ENCODE measurements at places on chromosomes 1 and 21.

- DNase-seq = no peak
These were observed 2.6 kb downstream of the LEFTY1 start for GRCh38 chr1:225886159-225887029.

- no peak for DNase-seq
These were observed 496.1 kb downstream of the PTPRU start for GRCh38 chr1:29732453-29732852.

- no peak for DNase-seq
These were observed 180.9 kb downstream of the PRDM16 start for GRCh38 chr1:3249631-3250501.

- no peak for DNase-seq
These were observed 16.9 kb upstream of the PUM1 start for GRCh38 chr1:31082385-31082784.

- DNase-seq = no peak
These were observed 136.6 kb upstream of the VANGL1 start for GRCh38 chr1:115505148-115505571.

- no peak for DNase-seq
These were observed 81.4 kb downstream of the NENF start for GRCh38 chr1:212514056-212514614.

DNA sequence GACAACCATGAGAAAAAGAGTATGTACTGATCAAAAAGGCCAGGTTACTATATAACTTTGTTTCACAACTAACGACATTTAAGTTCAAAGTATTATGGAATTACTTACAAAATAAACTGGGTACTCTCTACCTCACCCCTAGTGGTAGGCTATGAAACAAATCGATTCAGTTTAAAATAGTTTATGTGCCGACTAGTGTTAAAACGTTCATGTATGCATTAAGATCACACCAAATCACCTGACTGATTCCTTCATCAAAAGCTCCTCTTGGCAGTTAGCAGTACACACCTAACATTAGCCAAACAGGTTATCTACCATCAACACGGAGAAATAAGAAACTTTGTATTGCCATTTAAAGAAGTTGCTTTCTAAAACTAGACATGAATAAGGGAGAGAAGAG lies 137.1 kb downstream of the AKT3 start:
- no peak for DNase-seq

- no peak for DNase-seq
These were observed 26.7 kb downstream of the NDC1 start for GRCh38 chr1:53811414-53811851.

DNA sequence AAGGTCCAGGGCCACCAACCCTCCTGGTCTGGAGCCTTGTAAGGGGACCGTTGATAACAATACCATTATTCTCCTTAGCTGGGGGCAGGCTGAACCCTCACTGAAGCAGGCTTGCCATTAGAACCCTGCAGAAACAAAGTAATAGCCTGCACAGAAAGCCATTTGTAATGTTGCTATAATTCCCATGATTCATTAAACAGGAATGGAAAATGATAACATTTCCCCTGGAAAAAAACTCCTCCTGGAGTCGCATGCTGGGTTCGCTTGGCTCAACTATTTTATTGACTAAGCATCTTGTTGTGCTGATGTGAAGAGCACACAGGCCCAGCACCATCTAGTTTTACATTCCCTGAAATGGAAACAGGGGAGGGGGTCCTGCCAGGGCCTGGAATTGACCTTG lies 155.6 kb upstream of the CSF3R start:
- DNase-seq = no peak

GRCh38 chr1:200041337-200042118 lies 14.0 kb downstream of the NR5A2 start:
- no peak for DNase-seq

DNA sequence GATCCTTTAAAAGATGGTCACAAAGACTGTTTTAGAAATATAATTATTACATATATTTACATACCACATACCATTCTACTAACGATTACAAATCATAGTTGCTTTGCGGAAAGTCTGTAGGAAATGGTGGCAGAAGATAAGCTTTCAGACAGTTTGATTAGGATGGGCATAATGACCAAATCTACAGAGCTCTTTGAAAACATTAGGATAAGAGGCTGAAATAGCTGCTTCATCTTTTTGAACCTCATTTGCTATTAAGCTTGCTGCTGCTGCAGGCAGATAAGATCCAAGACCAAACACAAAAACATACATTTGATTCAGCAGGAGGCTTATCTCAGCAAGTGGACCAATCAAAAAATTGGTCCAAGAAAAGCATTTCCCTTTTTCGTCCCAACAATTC lies 47.1 kb downstream of the DDAH1 start:
- no peak for DNase-seq

- no peak for DNase-seq
These were observed 13.6 kb downstream of the DENND1B start for GRCh38 chr1:197761654-197762053.

- no peak for DNase-seq
These were observed 55.0 kb upstream of the PSMG1 start for GRCh38 chr21:39238275-39238674.

GRCh38 chr1:41780916-41781315 lies 137.8 kb downstream of the HIVEP3 start:
- DNase-seq = no peak

DNA sequence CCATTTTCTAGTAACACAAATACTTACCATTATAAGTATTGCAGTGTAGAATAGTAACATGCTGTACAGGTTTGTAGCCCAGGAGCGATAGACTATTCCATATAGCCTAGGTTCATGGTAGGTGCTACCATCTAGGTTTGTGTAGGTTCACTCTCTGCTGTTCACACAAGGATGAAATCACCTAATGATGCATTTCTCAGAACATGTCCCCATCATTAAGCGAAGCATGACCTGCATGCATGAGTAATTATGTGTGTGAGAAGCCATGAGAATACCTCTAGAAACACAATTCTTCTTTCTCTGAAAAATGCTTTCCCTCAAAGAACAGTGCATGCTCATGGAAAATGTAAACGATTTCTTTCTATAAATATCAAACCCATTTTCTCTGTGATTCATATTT lies 69.3 kb downstream of the NR5A2 start:
- no peak for DNase-seq

DNA sequence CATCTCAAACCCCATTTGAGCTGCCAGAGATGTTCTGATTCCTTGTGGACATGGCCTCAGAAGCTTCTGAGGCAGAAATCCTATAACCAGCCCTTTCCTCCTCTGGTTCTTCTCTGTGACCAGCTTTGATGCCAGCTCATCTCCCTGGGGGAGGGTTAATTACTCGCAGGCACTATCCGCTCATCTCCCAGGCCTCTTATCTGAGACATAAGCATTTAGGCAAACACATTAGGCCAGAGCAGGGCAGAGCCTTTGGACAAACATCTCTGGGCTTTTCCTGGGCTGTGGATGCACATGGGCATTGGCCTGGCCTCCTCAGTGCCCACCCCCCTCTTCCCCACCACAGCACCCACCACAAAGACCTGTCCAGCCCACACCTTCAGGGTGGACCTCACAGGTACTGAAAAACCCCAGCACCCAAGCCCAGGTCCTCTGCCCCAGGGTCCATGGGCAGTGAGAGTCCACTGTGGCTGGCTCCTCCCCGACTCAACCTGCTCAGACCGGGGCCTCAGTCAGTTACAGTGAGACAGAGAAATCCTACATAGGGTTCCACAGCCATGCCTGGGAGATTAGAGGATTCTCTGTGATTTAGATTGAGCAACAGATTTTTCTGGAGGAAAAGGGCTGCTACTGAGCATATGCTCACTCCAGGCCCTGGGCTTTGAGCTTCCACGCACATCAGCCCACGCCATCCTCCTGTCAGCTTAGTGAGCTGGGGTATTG lies 26.9 kb downstream of the IGSF21 start:
- DNase-seq = no peak

DNA sequence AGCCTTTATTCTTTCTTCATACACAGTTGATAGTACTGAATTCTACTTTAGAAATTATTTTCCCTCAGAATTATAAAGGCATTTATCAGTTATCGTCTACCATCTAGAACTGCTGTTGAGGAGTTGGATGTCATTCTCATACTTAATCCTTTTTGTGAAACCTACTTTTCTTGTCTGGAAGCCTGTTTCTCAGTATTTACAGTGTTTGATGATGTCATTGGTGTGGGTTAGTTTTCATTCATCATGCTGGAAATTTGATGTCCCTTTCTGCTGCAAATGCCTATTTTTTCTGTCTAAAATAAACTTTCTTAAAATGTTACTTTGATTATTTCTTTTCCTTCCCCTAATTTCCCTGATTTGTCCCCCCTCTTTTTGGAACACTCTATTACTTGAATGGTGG lies 22.8 kb upstream of the ZNF281 start:
- DNase-seq = no peak

- DNase-seq = no peak
These were observed 161.6 kb upstream of the KLHDC7A start for GRCh38 chr1:18319099-18319498.

GRCh38 chr1:10736634-10737586 lies 59.5 kb downstream of the CASZ1 start:
- DNase-seq = no peak

DNA sequence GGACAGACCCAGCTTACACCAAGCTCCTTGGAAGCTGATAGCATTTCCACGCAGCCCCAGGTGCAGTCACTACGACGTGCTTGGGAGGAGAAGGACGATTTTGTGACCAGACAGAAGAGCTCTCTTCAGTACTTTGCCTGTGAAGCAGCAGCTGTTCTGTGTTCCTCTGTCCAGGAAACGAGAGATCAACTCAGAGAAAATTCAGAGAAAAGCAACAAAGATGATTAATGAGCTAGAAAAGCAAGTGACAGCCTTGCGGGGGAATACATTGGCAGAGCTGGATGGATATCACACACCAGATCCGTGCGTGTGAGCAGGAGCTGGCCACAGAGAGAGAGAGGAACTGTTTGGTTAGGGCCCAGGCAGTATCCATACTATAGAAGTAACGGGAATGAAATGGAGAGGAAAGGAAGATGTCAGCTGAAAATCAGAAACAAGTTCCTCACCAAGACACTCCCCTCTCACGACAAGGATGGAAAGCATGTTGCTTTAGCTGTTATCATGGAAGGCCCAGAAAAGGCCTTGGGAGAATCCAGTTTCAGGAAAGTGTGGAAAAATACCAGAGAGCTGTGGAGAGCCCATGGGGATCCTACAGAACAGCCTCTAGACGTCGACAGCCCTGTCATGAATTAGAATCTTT lies 106.2 kb downstream of the TOMM20 start:
- DNase-seq = no peak

- no peak for DNase-seq
These were observed 42.6 kb upstream of the SRSF10 start for GRCh38 chr1:24022581-24023361.

DNA sequence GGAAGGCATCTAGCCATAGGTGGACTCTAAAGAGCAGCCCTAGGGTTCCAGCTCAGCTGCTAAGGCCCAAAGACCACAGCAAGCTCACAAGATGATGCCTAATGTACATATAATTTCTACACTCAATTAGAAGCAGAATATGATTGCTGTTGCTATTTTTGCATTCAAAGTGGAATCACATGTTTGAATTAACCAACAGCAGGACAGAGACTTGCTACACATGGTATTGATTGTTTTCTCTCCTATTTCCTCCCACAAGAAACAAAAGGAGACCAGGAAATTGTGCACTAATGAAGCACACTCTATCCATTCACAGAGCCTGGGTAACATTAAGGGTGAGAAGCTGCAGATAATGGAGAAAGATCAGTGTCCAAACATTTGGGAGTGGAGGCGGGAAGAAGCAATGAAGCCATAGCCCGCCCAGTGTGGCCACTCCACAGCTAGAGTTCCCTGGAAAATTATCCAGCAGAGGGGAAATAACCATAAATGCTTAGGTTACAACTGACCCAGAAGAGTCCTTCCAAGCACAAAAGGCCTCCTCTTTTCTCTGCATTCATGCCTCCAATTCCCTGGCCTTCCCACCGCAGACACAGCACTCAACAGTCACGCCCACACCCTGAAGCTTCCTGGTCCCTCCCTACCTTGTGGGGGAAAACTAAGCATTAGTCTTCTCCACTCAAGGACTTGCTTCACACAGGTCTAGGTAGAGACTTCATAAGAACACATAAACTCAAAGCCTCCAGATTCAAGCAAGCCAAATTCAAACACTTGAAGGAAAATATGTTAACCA lies 7.5 kb downstream of the CNN3 start:
- no peak for DNase-seq

- DNase-seq = no peak
These were observed 146.8 kb downstream of the ESRRG start for GRCh38 chr1:216576234-216576937.

- no peak for DNase-seq
These were observed 83.1 kb upstream of the S1PR1 start for GRCh38 chr1:101153692-101154091.

- DNase-seq = no peak
These were observed 32.1 kb downstream of the HMGB4 start for GRCh38 chr1:33895976-33896375.

DNA sequence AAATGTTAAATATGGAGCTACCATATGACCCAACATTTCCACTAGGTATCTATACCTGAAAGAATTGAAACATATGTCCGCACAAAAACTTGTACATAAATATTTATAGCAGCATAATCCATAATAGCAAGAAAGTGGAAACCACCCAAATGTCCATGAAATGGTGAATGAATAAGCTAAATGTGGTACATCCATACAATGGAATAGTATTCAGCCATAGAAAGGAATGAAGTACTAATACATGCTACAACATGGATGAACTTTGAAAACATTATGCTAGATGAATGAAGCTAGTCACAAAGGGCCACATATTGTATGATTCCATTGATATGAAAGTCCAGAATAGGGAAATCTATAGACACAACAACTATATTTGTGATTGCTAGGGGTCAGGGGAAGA lies 20.0 kb upstream of the BLACAT1 start:
- DNase-seq = no peak

DNA sequence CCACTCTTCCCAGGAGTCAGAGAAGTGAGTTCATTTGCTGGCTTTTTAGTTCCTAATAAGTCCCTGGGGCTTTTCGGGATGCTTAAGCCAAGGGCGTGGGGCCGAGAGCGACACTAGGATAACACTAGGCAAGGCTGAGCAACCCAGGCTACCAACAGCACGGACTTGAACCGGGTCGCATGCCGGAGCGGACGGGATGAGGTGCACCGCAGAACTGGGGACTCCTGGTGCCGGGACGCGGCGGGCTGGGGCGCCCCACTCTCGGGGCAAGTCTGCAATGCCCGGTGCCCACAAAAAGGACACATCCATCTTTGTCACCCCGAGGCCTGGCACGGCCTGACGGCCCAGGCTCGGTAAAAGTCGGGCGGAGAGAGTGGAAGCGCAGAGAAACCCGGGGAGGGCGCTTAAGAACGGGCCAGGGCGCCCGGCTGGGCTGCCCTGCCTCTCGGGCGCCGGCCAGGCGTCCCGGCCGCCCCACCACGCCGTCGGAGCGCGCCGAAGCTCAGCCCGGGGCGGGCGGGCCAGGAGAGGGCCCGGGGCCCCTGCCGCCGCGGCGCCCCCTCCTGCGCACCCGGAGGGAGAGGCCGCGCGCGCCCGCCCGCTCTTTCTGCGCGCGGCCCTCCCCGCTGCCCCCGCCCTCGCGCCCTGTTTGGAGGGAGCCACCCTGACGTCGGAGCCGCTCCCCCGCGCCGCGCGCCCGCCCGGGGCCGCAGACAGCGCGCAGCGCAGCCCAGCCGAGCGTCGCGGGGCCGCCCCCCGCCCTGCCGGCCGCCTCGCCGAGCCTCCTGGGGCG lies at the start of gene NBL1:
Gene NBL1, plus strand, starts transcription at position 710 of the 793 bp plus-strand sequence. CDS start 10,720 bp downstream, outside the sequence.
- no peak for DNase-seq

Measured in GM18507 (cell line).